ENCODE measurements at places on chromosomes 11 and 22. TPM values are rescaled to one million over a fixed set of nuclear protein-coding genes. Genes with fewer than 3 reads are reported as not detected.

PIWIL4 gene
- total RNA-seq = 3.5 TPM

THAP7 gene
- total RNA-seq = 49.2 TPM

CYP2D6 gene
- total RNA-seq = not detected

KCNK4 gene
- total RNA-seq = not detected

SPDYC gene
- not detected for total RNA-seq

CCDC89 gene
- total RNA-seq = 1.2 TPM

CNTF gene
- total RNA-seq = 1.8 TPM

UCP3 gene
- total RNA-seq = 1.3 TPM

VSIG10L2 gene
- not detected for total RNA-seq

OR10G8 gene
- not detected for total RNA-seq

CSF2RB gene
- total RNA-seq = 5.0 TPM

KDM4D gene
- 0.55 TPM for total RNA-seq

KRTAP5-9 gene
- not detected for total RNA-seq

FOSL1 gene
- total RNA-seq = 0.36 TPM

APOBEC3B gene
- total RNA-seq = 3.1 TPM
